NCI-H2029 treated with DMSO at 0.1 percent for 48 hours (cell line): ENCODE measurements at places on chromosomes 4 and X.

- peak; percentile 35 for DNase-seq
These were observed 34.3 kb downstream of the NLGN3 start for GRCh38 chrX:71178908-71179307.

DNA sequence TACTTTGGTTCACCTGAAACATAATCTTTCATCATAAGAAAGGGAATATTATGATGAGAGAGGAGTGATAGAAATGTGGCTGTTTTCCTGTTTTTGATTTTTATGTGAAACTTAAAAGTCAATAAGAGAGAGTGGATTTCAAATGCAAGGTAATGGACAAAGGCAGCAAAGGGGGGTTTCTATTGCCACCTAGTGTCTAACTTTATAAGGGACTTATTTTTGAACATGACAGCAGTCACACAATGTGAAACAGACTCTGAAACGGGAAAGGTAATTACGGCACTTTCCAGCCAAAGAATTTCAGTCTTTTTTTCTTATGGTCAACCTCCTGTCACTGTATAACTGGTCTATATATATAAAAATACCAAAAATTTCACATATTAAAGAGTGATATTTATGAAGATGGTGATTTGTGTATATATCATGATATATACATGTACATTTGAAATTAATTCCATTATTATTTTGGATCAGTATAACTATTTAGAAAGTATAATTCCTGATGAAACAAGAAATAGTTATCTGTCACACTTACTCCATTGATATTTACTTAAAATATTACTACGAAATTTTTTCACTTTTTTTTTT lies 127.1 kb downstream of the FBXO8 start:
- no peak for DNase-seq

DNA sequence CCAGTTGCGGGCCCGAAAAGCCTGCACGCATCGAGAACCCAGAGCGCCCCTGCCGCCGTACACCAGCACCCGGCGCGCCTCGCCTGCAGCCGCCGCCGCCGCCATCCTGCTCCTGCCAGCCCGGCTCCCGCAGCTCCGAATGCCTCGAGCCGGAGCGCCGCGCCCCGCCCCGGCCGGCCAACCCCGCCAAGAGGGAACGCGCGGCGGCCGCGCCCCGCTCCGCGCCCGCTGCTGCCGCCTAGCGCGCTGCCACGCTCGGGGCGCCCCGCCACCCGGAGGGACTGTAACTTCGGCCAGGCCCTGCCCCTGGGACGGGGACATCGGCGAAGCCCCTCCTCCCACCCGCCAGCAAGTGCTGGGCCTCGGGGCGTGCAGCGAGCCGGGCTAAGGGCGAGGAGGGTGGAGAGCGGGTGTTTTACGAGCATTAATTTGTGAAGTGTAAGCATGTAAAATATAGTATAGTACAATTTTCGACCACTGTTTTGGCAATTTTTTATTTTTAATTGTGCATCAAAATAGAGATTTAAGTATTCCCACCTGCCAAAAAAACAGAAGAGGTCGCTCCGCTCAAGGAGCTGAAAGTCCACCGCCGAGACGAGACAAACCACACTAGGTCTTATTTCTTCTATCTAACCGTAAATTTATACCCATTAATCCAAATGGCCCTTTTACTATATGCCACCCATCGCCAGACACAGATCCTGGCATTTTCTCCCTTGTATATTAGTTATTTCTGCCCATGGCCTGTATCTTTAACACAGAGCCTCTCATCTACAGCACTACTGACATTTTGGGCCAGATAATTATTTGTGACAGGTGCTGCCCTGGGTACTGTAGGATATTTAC lies at the start of gene QDPR:
Gene QDPR, minus strand, starts transcription at position 141 of the 846 bp plus-strand sequence. Its CDS starts 36 bp downstream, at position 105.
- no peak for DNase-seq

GRCh38 chr4:70715097-70715496 lies 6.7 kb upstream of the RUFY3 start:
- no peak for DNase-seq

DNA sequence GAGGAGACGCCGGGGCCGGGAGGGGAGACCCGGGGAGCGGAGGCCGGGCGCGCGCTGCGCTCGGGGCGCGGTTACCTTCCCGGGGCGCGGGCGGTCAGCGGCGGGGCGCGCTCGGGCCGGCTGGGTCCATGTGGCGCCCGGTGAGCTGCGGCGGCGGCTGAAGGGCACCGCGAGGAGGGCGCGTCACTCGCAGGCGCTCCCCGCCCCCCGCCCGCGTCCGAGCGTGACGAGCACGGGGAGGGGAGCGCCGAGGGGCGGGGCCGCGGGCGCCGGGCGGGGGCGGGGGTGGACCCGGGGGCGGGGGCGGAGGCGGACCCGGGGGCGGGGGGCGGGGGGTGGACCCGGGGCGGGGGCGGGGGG lies at the start of gene CPLX1:
Gene CPLX1, minus strand, starts transcription at position 159 of the 360 bp plus-strand sequence. CDS start 1,607 bp downstream, outside the sequence.
- no peak for DNase-seq
